ENCODE measurements at places on chromosomes 7 and 10.

GRCh38 chr7:150734254-150734653 lies 3.0 kb upstream of the GIMAP5 start:
- DNase-seq = no peak

DNA sequence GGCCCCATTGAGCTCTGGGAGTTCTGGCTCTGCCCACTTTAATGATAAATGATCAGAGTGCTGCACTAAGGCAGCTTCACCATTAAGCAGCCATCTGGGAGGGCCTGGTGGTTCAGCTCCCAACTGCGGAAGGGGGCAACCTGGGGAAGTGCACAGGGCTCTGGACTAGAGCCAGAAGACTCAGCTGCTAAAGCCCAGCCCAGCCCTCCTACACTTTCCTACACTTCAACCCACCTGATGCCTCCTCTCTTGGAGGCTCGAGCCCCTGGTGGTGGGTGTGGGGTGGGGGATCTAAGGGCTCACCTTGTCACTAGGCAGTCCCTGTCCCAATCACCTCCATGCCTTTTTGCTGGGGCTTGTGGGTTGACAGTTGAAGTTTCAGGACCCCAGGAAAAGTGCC lies 60.6 kb upstream of the ANTXRL start:
- no peak for DNase-seq

GRCh38 chr10:6162589-6163356 lies 40.0 kb upstream of the PFKFB3 start:
- no peak for DNase-seq

- no peak for DNase-seq
These were observed 306.8 kb downstream of the WDR11 start for GRCh38 chr10:121157998-121158397.

DNA sequence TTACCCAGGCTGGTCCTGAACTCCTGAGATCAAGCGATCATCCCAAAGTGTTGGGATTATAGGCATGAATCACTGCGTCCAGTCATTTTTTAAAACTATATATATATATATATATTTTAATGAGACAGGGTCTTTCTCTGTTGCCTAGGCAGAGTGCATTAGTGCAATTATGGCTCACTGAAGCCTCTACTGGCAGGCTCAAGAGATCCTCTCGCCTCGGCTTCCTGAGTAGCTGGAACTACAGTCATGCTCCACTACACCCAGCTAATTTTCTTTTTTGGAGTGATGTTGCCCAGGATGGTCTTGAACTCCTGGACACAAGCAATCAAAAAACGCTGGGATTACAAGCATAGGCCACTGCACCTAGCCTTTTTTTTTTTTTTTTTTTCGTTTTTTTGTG lies 55.3 kb upstream of the KAT6B start:
- DNase-seq = no peak
